MCF 10A (cell line): ENCODE measurements at places on chromosomes 3 and 15. TPM values are rescaled to one million over a fixed set of nuclear protein-coding genes. Genes with fewer than 3 reads are reported as not detected.
A peak's percentile ranks its signal among the peaks of the same experiment; 100 is the strongest.

GRCh38 chr3:187987187-187987586 lies 166.8 kb upstream of the LPP start:
- DNase-seq = no peak
- no peak overlapping the region for H3K27ac ChIP-seq
- H3K27me3 ChIP-seq = no peaks in the 10 kb centered on the region
- peaks cover 11% of the 10 kb centered on the region for H3K4me1 ChIP-seq

Gene WNT5A
- total RNA-seq = 9.5 and 14.5 TPM in 2 replicates

DNA sequence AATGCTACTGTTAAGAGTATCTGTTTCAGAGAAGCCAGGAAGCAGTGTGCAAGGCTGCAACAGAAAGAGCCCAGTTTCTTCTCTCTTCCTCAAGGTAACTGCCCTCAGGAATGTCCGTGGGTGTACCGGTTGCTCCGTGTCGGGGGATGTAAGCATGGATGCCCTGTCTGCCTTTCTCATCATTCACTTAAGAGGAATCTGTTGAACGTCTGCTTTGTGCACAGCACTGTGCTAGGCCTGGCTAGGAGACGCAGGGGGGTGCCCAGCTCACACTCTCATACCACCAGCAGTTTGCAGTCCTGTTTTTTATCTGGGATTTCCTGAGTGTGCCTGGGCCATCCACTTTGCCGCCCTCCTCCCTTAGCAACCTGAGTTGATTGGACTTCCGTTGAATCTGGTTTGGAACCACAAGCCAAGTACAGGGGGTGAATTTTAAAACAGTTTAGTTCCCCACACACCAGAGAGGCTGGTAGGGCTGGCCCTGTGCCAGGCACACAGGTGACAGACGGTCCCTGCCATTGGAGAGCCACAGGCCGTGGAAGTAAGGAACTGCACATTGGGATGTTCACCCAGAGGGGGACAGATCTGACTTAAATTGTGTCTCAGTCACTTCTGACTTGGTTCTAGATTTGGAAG lies 11.2 kb downstream of the BOC start:
- no peaks in the 10 kb centered on the region for H3K4me1 ChIP-seq
- H3K27ac ChIP-seq = no peak overlapping the region
- DNase-seq = no peak
- H3K4me3 ChIP-seq = no peak overlapping the region
- no peaks in the 10 kb centered on the region for H3K27me3 ChIP-seq
- no peaks in the 10 kb centered on the region for H3K36me3 ChIP-seq

DNA sequence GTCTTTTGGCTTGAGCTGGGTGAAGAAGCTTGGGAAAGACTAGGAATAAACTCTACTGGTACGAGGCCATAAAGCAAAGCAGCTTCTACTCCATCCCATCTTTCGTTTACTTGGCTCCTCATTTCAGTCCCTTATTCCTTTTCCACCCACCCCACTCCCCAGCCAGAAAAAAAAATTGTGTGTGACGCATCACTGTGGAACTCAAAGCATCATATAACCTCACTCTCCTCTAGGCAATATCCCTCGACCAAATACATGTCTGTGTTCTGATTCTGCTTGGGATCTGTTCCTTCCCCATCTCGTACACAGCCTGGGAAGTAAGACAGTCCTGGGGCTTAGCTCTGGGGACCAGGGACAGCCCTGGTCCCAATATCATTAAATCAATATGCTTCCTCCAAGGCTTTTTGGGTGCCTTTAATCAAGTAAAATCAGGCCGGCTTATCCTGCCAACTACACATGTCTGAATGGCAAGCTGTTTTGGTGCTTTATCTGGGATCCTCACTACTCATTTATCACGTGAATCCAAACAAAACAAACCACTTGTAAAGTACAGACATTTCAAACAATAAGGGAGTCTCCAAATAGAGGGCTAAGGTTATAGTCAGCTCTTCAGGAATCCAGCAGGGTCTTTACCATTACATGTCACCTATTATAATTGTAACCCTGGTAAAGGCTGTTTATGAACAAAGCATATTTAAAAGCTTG lies 74.9 kb upstream of the ZBED2 start:
- peak overlapping the region; percentile 21 for H3K27ac ChIP-seq
- no peaks in the 10 kb centered on the region for H3K27me3 ChIP-seq
- DNase-seq = no peak
- H3K4me3 ChIP-seq = no peak overlapping the region
- H3K36me3 ChIP-seq = no peaks in the 10 kb centered on the region

Gene SCAANT1
- total RNA-seq = not detected in 2 replicates

- no peak overlapping the region for H3K4me3 ChIP-seq
- DNase-seq = no peak
- no peak overlapping the region for H3K27ac ChIP-seq
- no peaks in the 10 kb centered on the region for H3K27me3 ChIP-seq
- H3K36me3 ChIP-seq = no peaks in the 10 kb centered on the region
Observed at GRCh38 chr3:196440696-196441095, 8.5 kb upstream of the UBXN7 start.

Gene UROC1
- not detected in 2 replicates for total RNA-seq

- H3K36me3 ChIP-seq = no peaks in the 10 kb centered on the region
- no peak overlapping the region for H3K4me3 ChIP-seq
- no peak overlapping the region for H3K27ac ChIP-seq
- peaks cover 16% of the 10 kb centered on the region for H3K27me3 ChIP-seq
Observed at GRCh38 chr3:139941580-139941979, 6.6 kb downstream of the CLSTN2 start.

GRCh38 chr3:37680401-37680800 lies 181.3 kb upstream of the CTDSPL start:
- no peak overlapping the region for H3K4me3 ChIP-seq
- H3K27me3 ChIP-seq = no peaks in the 10 kb centered on the region
- H3K4me1 ChIP-seq = no peaks in the 10 kb centered on the region

Gene ZMYND10
- 0.68 and 1.0 TPM in 2 replicates for total RNA-seq

- H3K36me3 ChIP-seq = no peaks in the 10 kb centered on the region
- peaks cover 6% of the 10 kb centered on the region for H3K4me1 ChIP-seq
- H3K27me3 ChIP-seq = no peaks in the 10 kb centered on the region
- H3K4me3 ChIP-seq = no peak overlapping the region
- no peak overlapping the region for H3K27ac ChIP-seq
Observed at GRCh38 chr3:97838393-97838792, 16.6 kb downstream of the CRYBG3 start.

Gene CNTN3
- 2.6 and 3.5 TPM in 2 replicates for total RNA-seq
